Hindlimb muscle (tissue), 1 donor: ENCODE measurements at places on chromosomes 7 and 10.

GRCh38 chr10:43090188-43090587, 13.3 kb downstream of the RET start:
- no peak for DNase-seq

GRCh38 chr10:14017467-14017866, 313.3 kb downstream of the FRMD4A start:
- no peak for DNase-seq

- no peak for DNase-seq
Observed at GRCh38 chr7:156026076-156026600, 213.9 kb upstream of the SHH start.

DNA sequence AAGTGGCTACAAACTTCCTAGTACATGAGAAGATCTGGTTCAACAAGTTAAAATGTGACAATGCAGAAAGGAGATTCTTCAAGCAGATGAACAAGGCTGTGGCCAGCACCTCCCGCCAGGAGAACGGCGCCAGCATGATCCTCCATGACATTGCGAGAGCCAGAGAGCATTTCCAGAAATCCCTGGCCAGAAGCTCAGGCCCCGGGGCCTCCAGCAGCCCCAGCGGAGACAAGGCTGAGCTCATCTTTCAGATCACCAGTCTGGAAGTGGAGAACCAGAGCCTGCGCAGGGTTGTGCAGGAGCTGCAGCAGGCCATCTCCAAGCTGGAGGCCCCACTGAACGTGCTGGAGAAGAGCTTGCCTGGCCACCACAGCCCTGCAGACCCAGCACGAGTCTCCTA, 40.1 kb upstream of the ZNF273 start:
- DNase-seq, result no peak

DNA sequence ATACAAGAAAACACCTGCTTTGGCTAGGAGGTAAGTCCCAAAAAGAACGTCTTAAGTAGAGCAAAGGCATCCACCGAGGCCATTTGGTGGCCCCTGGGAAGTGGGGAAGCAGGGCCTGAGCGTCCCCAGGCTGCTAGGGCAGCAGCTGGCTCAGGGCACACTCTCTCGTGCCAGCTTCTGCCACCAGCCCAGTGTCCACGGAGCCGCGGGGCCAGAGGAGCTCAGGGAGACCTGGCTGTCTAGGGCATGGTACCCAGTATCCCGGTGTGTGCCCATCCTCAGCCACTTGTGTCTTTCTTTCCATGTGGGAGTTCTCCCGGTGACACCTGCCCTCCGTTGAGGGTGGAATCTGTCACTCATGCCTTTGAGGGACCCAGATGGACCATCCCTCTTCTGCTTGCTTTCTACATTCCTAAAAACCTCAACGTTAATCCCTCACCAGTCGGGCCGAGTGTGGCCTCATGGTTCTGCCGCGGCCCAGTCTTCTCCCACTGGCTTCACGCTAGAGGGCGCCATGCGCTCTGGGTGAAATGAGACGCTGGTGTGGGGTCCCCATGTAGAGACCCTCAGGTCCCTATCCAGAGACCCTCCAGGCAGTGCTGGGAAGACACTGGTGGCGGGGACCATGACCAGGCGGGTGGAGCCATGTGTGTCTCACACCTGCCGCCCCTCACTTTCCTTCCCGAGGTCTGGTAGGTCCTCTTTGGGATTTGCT, 9.5 kb upstream of the AP5Z1 start:
- no peak for DNase-seq

- no peak for DNase-seq
Observed at GRCh38 chr10:29204070-29204800, 84.6 kb upstream of the LYZL1 start.

- no peak for DNase-seq
Observed at GRCh38 chr10:132468651-132469050, 68.9 kb upstream of the INPP5A start.

DNA sequence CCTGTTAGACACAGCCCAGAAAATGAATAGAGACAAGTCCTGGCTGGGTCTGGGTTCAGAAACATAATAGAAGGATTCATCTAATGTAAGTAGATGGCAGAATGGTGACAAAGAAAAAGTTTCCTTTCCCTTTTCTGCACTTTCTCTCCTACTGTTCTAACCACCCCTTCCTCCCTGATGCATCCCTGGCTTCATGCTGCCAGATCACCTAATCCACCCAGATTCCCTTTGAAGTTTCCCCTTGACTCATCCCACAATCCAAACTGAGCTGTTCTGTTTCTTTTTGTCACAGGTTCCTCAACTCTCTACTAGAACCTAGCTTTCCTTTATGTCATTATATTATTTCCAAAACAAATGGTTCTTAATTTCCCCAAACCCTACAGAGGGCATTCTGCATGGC, 1.1 kb upstream of the MACC1 start:
- no peak for DNase-seq

GRCh38 chr10:113038985-113039384, 88.9 kb downstream of the TCF7L2 start:
- DNase-seq, result no peak
